ENCODE measurements at places on chromosomes 13 and 19. TPM values are rescaled to one million over a fixed set of nuclear protein-coding genes. Genes with fewer than 3 reads are reported as not detected.

The NOVA2 gene
- total RNA-seq, result 0.10 TPM

The EXOC3L2 gene
- 0.88 TPM for total RNA-seq

The AMER2 gene
- total RNA-seq, result not detected

The CLC gene
- total RNA-seq, result not detected

The NLRP5 gene
- not detected for total RNA-seq

The LYL1 gene
- 1.0 TPM for total RNA-seq

The INAFM1 gene
- 9.7 TPM for total RNA-seq

The POSTN gene
- not detected for total RNA-seq

The PNMA8C gene
- not detected for total RNA-seq

The SPTBN4 gene
- total RNA-seq, result 0.90 TPM

The NDUFB7 gene
- 190 TPM for total RNA-seq

The MEIS3 gene
- total RNA-seq, result 34.3 TPM
